ENCODE measurements at places on chromosomes 5 and 9.
A peak's percentile ranks its signal among the peaks of the same experiment; 100 is the strongest.

DNA sequence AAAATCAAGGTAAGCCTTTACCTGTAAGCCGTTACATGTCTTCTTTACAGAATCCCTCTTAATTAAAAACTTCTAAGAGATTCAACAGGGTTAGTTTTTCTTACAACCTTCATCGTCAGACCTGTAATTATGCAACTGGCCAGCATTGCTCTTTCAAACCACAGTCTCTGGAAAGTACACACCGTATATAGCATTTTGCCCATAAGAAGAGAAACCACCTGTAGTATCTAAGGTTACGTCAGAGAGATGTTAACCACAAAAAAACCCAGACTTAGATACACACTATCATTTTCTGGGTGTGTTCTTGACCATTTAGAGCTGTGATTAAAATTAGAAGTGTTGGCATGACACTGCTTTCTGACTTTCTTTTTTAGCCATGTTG lies 140.0 kb downstream of the MUSK start:
- DNase-seq: no peak

GRCh38 chr5:17663182-17663581 lies 28.9 kb downstream of the TAF11L14 start:
- DNase-seq: no peak

DNA sequence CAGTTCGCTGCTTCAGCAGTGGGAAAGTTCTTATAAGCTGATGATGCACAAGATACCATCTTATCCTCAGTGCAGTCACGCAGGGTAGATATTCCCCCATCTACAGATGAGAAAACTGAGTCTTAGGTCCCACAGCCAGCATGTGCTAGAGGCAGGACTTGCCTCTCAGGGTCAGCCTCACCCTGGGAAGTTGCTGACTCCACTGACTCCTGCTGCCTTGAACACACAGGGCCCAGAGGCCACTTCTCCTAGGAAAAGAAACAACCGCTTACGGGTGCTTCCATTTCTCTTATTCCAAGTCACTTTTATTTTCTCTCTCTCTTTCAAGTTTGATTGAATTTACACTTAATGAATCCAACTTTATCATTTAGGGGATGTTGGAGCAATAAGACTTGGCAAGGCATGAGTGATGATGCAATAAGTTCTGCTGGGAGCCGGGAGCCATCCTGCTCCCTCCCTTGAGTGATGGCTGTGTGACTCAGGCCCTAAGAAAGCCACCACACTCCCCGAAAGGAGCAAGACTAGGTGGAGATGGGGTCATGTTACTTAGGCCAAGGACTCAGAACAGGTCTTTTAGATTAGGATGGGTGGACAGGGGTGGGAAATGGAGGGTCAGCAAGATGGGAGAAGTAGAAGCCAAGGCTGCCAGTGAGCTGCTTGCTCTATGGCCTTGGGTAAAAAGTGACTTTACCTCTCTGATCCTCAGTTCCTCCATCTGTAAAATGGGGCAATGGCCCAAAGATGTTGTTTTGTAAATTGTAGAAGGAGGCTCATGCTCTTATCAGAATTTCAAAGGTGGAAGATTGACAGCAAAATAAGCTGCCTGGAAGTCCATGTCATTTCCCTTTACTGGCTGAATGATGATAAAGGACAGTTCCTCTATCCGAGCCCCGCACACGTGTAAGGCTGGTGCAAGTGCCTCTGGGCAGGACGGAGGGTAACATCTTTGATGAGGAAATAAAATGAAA lies 67.4 kb upstream of the ZNF618 start:
- DNase-seq: peak; percentile 7

DNA sequence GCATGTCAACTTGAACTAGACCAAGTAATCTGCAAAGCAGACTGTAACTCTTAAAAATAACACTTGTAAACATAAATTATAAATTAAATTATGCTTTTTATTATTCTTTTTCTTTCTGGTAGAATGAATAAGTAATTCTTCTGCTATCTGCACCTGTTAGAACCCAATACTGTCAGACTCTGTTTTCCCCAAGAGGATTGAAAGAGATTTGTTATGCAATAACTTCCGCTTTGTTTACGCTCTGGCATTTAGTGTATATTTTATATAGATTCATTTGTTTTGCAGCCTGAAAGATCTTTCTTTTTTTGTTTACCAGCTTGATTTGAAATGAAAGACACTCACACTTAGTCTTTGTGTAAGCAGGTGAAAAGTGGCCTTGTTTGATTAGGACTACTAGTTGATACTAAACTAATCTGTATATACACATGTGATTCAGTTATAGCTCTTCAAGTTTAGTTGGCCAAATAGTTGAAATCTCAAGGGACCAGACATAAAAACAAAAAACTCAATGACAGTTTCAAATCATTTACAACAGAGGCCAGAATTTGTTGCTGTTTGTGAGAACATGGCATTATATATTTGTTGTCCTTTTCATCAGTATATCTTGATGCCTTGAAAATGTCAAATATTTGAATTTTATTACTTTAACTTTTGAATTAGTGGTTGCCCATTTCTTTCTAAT lies 155.8 kb downstream of the PBX3 start:
- DNase-seq: no peak

GRCh38 chr5:55073211-55073610 lies 29.2 kb upstream of the GZMA start:
- no peak for DNase-seq

- no peak for DNase-seq
These were observed 430.9 kb downstream of the CHSY3 start for GRCh38 chr5:130335117-130335516.

DNA sequence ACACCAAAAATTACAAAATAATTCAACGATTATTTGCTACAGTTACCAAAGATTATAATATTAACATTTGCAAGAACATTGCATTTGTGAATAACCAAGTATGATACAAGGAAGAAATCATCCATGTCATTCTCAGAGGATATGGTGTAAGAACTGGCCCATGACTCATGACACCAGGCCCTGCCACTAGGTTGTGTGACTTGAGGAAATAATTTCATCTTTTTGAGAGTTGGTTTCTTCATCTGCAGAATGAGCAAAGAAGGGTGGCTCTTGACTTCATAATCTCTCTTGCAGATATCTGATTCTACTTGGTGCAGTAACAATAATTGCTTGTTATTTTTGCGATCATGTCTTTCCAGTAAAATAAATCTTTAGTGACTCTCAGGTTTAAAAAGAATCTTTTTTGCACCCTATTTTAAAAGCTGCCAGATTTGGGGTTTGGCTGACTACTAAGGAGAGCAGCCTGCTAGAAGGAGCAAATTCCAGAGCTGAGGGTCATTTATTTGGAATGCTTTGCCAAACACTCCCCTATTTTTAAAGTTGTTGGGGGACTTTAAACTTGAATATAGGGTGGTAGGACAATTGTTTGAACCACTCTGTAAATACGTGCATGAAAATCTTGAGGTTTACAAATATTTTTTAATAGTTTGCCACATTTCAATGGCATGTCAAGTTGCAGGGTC lies 23.5 kb downstream of the ITGA1 start:
- DNase-seq: no peak

DNA sequence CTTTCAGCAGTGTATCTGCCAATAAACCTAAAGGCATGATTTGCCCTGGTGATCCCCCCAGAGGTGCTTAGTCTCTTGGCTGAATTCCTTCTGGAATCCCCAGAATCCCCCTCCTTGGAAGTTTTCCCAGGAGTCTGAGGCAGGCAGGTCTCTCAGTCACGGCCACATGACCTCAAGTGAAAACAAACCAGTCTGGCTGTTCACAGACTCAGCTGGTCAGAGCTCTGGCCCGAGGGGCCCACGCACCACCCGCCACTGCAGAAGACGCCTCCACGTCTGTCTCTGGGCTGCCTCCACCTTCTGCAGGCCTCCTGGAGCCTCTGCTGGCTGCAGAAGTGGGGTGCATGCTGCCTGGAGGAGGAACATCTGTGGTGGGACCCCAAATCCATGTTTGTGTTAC lies 52.5 kb downstream of the HRH2 start:
- DNase-seq: no peak

DNA sequence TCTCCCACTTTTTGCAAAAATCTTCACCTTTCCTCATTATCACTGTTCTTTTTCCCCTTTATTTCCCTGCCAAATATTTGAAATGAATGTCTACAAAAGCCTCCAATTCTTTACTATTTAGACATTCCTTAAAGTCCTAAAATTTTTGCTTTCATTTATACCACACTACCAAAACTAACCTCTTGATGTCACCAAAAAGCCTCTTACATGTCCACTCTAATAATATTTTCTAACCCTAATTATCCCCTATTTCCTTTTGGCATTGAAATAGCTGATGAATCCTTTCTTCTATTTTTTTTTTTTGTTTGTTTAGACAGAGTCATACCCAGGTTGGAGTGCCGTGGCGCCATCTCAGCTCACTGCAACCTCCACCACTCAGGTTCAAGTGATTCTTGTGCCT lies 32.3 kb upstream of the NRG2 start:
- no peak for DNase-seq

DNA sequence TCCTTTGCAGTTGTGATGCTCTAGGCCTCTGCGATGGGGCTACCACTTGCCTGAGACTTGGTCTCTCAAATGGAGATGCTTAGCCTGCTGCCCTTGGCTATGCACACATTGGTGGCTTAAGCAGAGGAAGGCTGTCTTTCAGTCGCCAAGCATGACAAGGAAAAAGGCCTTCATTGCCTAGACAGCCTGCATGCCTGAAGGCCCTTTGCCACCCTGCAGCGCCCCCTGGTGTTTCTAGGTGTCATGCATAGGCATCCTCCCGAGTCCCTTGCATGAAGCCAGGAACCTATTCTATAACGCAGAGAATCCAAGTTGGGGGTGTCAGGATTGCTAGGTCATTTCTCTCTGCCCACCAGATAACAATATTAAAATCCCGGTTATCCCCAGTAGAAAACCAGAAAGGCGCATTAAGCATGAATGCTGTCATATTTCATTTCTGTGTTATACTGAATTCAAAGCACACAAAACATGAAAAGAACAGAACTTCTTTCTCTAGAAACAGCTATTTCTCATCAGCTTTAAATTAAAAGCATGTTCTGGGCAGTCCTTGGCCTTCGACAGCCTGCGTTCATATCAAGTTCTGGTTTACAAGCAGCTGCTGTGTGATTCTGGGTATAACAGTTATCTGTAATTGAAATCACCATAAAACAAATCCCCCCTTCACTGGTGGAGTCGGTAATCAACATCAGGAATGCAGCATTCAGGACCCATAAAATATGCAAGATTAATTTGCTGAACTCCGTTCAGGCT lies 59.7 kb upstream of the TRPC7 start:
- DNase-seq: peak; percentile 87

DNA sequence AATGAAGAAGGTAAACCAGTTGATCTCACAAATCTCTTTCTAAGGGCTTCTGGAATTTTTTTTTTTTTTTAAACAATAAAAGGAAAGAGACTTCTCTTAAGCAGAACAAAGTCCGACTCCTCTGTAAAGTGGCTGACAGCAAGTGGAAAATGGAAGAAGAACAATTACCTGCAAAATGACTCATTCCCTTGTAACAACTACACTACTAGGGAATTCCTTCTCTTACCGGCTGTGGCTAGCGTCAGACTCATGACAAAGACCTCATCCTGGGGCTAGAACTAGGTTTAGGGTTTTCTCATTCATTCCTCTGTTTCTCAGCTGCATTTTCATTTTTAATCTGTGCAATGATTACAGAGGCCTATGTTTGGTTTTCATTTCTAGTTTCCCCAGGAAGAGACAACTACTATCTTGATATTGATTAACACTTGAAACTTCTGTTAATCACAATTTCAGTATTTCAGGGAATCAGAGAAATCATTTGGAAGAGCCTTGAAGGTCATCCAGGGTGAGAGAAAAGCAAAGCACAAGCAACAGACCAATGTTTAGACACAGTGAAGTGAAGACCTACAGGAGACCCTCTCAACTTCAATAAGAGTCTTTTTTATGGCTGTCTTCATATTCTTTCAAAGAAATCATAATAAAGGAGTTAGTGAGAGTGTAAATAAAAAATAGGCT lies 437.9 kb downstream of the RAB3C start:
- no peak for DNase-seq

GRCh38 chr9:126916909-126917308 lies 2.3 kb downstream of the RALGPS1 start:
- DNase-seq: no peak

DNA sequence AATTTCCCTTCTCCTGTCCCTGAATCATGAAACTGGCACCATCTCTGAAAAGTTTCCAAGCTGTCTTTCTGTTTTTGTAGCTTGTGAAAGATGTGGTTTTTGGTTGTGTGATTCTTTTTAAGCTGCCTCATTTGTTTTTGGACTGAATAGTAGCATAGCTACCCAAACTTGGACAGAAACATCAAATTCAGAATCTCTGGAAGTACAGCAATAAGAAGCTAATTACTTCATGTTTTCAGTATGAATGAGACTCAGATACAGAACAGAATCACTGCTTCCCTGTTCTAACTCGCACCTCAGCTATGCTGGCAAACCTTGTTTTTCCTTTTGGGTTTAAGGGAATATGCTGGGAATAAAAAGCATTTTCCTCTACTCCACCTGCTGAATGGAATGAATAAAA lies 101.0 kb downstream of the FGF1 start:
- no peak for DNase-seq

- DNase-seq: no peak
These were observed 96.7 kb upstream of the ALDH1B1 start for GRCh38 chr9:38295764-38296163.

DNA sequence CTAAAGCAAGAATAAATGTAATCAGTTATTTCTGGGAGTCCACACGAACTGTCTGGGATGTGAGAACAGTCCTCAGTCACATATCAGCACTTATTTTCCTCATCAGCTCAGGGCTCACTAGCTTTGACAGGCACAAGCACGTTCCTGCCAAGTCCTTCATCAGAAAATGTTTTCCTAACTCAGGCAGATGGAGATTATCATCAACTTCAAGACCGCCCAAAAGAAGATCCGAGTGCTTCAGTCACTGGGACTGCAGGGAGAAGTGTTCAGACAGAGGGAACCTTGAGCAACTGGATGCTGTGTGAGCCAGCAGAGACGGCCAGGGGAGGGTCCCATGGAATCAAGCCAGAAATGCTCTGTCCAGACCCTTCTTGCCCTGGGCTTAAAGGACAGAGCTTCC lies 189.4 kb downstream of the NXNL2 start:
- no peak for DNase-seq

- DNase-seq: no peak
These were observed 173.7 kb downstream of the NFIB start for GRCh38 chr9:14140096-14140697.

- no peak for DNase-seq
These were observed 13.5 kb upstream of the GNA14 start for GRCh38 chr9:77661566-77662085.

GRCh38 chr9:114004221-114004716 lies 73.8 kb downstream of the AMBP start:
- DNase-seq: peak; percentile 25

- DNase-seq: no peak
These were observed 1174.6 kb downstream of the CDH9 start for GRCh38 chr5:25863811-25864210.

GRCh38 chr5:176846335-176847140 lies 36.2 kb downstream of the UNC5A start:
- no peak for DNase-seq

GRCh38 chr9:134034215-134035040 lies 9.1 kb downstream of the BRD3OS start:
- DNase-seq: no peak

All from thyroid gland (tissue), 4 donors.